T47D (cell line): ENCODE measurements at places on chromosomes 5 and 9.

- no peak for DNase-seq
These were observed 76.9 kb upstream of the NFIL3 start for GRCh38 chr9:91500509-91501014.

GRCh38 chr5:33275921-33276627 is 164.7 kb upstream of the TARS1 start:
- no peak for DNase-seq

- DNase-seq: no peak
These were observed 5.1 kb downstream of the DBN1 start for GRCh38 chr5:177468329-177468684.

GRCh38 chr5:43631182-43631910 is 28.4 kb downstream of the NNT start:
- peak; percentile 32 for DNase-seq

DNA sequence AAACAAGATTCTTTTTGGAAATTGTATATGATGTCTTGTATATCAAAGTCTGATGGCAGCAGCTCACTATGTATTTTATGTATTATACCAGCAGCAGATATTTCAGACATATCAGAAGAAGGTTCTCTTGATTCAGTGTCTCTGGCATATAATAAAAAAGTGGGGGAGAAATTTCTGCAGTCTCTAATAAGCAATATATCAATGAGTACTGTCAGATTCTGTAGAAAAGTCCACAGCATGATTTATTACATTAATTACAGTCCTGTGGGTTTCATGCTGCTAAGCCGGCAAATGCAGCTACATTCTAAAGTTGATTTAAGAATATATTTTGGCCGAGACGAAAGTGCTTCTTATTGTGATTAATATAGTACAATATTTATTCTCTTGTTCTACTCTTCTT is 113.1 kb downstream of the KIAA1958 start:
- no peak for DNase-seq

DNA sequence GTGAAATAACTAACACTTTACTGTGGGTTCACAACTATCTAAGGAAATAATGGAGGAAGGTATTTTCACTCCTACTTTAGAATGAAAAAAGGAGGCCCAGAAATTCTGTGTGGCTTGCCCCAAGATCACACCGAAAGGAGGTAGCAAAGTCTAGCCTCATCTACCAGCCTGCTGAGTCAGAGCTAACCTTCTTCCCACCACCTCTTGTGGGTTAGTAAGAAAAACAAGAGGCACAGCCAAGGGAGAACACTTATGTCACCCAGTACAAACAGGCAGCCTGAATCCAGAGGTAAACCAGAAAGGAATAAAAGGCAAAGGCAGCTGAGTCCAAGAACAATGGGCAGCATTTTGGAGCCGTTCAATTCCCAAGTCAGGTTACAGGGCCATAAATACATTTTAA is 91.9 kb upstream of the RASEF start:
- no peak for DNase-seq

DNA sequence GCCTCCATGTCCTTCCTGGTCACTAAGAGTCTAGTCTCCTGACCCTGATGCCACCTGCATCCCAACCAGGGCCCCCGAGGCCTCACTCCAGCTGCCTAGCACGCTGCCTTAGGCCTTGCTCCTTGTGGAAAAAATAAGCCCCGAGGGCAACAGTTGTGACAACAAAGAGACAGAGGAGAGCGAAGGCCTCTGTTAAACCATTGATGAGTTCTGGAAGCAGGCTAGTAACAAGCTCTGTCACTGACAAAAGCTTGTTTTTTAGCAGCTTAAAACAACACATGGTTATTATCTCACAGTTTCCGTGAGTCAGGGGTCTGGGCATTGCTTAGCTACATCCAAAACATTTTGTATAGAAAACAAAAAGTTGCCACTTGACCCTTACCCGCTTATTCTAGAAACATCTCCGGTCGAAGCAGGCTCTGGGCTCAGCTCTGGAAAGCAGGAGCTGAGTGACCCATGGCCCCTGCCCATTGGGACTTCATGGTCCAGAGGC is 48.2 kb upstream of the TBC1D2 start:
- DNase-seq: no peak

- DNase-seq: no peak
These were observed 1.7 kb downstream of the SLC1A3 start for GRCh38 chr5:36607838-36608783.

DNA sequence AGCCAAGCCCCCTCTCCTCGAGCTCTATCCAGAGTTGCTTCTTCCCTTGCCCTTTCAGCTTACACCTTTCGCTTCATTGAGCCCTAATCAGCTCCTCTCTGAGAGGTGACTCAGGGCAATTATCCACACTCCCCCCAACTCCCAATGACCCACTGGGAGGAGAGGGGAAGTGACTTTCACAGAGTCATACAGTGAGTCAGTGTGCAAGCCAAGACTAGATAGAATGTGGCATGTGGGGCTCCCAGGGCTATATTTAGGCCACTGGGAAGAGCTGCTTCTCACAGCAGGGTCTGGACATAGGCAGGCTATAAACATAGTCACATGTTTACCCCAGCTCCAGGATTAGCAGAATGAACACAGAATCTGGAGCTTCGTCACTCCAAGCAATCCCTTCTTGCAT is 57.4 kb downstream of the NRG2 start:
- no peak for DNase-seq

DNA sequence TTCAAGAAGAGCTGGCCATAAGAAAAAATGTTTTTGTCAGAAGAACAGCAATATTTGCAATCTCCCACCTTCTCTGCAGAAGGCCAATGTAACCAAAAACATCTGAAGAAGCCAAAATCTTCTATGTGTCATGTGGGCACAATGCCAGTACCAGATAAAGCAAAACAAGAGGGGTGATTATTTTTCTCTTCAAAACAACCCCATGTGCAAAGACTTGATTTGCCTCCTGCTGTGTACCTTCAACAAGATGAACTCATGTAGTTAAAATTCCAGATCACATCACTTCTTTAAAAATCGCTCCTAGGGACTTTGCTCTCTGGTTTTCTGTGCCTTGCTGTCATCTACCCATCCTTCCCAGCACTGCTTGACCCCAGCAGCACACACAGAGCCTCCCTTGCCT is 134.0 kb upstream of the MAP3K1 start:
- DNase-seq: no peak

DNA sequence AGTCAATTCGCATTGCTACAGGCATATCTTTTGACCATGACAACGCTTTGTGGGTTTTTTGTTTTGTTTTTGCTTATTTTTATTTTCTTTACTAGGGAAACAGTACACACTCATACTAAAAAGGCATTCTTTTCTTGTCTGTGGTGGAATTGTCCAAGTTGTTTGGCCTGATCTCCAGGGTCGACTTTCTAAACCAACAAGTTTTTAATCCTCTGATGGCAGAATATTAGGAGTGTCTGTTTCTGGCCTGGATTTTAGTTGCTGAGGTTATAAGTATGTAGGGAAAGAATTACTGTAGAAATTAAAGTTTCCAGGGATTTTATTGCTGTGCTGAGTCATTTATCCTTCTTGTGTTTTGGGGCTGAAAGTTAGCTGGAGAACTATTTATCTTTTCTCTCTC is 218.5 kb downstream of the TAF11L14 start:
- DNase-seq: no peak

DNA sequence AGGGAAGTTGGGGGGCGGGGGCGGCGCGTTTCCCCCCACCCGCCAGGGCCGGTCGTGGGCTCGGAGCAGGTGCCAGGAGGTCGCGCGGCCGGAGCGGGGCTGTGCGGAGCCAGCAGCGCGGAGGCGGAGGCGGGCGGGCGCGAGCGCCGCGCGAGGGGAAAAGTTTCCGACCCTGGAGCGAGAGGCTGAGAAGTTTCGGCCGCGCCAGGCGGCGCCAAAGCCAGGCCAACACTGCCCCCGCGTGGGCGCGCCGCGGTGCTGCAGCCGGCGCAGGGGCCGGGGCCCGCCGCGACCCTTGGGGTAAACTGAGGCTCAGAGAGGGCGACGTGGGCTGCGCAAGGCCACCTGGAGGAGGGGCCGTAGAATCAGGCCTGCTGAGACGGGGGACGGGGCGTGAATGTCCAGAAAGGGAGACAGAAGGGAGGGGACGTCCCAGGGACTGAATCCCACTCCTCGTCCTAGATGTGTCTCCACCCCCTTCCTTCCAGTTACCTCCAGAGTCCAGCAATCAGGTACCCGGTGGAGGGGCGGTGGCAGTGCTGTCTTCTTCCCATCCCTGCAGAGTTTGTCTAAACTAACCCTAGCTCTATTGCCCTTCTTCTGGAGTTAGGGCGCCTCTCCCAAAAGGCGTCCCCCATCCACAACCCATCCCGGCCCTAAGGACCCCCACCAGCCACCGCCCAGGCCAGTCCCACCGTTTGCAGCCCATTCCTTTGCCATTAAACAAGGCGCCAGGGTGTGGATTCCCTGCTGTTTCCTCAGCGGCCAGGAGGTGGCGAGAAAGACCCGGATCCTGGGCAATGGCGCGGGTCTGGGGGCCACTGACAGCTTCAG is 10.2 kb downstream of the C9orf50 start:
- peak; percentile 85 for DNase-seq

GRCh38 chr9:131366761-131367401 is 27.0 kb upstream of the PRRC2B start:
- DNase-seq: no peak

GRCh38 chr9:98884849-98885248 is 58.9 kb upstream of the COL15A1 start:
- DNase-seq: no peak

- DNase-seq: no peak
These were observed 27.4 kb downstream of the TYRP1 start for GRCh38 chr9:12720551-12720950.

- DNase-seq: no peak
These were observed 303.7 kb upstream of the PAPPA start for GRCh38 chr9:115849679-115850412.

DNA sequence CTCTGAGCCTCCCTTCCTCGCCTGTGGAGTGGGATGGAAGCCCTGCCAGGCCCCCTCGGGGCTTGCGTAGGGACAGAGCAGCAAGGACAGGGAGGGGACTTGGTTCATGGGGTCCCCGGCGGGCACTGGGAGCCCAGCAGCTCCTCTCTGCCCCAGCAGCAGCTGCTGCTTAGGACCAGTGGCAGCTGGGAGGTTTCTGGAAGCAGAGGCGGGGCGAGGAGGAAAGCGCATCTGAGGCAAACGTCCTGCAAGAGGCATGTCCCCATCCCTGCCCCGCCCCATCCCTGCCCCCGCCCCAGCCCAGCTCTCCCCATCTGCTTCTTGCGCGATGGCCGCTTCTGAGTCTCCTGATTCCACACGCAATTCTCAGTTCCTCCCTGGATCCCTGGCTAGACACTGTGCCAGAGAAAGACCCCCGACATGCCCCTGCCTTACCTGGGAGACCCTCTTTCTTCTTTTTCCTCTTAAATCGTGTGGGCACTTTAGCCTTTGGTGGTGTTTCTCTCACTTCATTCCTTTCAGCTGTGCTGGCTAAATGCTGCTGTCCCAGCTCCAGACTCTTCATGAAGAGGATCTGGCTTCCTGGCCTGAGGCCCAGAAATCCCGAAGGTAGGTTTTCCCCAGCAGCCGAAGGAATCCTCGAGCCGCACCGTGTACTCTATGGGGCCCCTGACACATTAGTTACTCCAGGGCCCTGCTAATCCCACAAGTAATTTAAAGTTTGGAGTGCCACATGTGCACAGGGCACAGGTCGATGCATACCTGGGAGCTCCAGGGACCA is 4.4 kb upstream of the OR2S2 start:
- DNase-seq: no peak

DNA sequence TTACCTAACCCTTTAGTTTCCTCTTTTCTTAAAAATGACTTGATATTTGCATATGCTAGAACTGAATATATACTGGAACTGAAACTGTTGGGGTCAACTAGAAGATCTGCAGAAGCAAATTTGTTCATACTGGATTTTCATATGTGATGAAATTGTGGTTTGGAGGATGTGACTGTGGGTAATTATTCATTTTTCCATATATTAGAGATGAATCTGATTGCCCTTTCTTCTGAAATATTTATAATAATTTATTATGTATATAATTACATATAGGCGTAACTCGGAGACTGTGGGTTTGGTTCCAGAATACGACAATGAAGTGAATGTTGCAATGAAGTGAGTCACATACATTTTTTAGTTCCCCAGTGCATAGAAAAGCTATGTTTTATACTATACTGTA is 149.1 kb downstream of the ATP10B start:
- DNase-seq: no peak

DNA sequence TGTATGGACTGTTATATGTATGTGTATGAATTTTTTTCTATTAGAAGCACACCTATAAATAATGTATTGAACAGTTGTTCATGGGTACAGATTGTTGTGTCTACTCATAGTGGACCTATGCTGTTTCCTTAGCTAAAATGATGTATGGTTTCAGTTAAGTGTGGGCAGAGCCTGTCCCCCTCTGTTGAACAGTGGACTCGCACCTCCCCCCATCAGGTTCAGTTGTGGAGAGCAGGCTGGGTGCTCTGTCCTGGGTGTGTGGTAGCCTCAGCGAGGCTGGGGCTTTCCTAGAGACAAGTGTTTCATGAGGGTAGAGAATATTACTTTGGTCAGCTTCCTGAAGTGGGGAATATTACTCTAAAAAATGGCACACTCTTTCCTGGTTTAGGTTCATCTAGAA is 47.4 kb upstream of the LRRTM2 start:
- no peak for DNase-seq

DNA sequence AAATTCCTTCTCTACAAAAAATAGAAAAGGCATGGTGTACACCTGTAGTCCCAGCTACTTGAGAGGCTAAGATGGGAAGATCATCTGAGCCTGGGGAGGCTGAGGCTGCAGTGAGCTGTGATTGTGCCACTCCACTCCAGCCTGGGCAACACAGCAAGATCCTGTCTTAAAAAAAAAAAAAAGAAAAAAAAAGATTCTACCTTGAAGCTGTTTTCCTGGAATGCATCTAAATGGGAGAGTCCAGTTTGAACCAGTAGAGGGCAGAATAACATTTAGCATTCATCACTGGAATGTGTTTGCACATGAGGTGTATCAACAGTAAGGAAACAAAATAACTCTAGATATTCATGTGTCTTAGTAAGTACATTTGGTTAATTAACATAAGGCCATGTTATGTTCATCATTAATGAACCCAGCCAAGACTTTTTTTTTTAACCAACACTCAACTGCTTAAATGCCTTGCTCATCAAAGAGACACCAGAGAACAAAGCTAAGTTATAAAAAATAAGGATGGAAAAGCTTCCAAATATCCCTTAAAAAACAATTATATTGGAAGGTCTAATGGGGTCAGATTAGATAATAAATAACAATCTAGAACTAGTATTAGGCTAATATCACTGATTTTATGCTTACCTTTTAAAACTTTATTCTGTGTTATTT is 16.1 kb downstream of the IFNE start:
- DNase-seq: peak; percentile 74

GRCh38 chr9:33172256-33173238 is 5.4 kb upstream of the B4GALT1 start:
- DNase-seq: no peak
